ENCODE measurements at places on chromosomes 4 and X.

- no peak for DNase-seq
Measured at GRCh38 chr4:105293360-105293759, 146.7 kb downstream of the TET2 start.

DNA sequence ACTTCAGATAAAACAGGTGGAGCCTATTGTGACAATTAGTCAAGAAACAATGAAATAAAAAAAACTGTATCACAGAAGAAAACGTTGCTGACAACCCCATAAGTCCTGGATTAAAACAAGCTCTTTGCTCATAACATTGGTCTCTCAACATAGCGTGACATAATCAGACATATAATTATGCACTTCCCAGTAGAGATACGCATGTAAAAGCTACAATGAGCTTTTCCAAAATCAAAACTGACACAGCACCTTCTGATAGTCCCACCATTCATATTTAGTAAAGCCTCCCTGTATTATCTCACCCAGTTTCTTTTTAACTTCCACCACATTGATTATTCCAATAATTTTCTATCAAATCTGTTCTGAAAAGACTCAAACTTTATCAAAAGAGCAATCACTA is 372.1 kb upstream of the SMIM31 start:
- DNase-seq, result no peak

- no peak for DNase-seq
Measured at GRCh38 chr4:60808726-60809485, 391.2 kb upstream of the ADGRL3 start.

DNA sequence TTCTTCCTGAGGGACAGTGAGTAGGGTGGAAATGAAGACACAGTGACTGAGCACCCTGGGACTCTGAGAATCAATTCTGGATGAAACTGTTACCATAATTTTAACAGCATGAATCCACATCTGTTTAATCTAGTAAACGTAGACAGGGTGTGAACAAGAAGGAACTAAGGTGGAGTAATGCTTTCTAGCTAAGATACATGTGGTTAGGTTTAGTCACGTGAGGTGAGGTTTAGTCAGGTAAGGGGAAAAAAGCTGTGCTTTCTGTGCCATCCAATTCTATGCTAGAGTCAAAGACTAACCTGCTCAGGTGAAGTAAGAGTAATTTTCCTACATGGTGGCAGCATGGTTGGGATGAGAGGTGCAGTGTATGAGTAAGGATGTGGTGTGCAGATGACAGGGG is 54.0 kb upstream of the C4orf54 start:
- no peak for DNase-seq

- no peak for DNase-seq
Measured at GRCh38 chr4:47752214-47752613, 85.7 kb downstream of the CORIN start.

DNA sequence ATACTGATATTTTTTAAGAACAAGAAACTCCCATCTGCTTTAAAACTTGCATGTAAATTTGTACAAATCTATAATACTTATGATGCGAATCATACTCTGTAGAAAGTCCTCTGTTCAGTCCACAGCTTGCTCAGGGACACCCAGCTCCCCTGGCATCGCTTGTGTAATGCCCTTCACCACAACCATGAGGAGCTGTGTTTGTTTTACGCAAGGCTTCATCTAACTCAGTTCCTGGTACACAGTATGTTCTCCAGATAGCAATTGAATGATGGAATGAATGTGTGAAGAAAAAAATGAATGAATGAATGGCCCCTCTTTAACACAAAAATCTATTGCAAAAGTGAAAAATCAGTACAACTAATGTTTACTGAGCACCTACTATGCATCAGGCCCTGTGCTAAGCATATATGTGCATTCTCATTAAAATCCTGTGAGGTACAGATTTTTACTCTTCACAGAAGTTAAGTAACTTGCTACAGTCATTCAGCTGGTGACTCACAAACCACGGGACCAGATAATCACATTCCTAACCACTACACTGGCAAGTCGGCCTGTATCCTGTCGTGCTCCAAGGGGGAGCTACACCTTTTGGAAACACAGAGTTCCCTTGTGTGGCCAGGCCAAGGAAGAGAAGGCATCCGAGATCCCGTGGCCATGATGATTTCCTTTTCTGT is 58.7 kb upstream of the KDR start:
- no peak for DNase-seq

- DNase-seq, result no peak
Measured at GRCh38 chr4:133808151-133808550, 393.4 kb downstream of the PABPC4L start.

- no peak for DNase-seq
Measured at GRCh38 chr4:13706120-13706519, 78.6 kb upstream of the BOD1L1 start.

- DNase-seq, result no peak
Measured at GRCh38 chrX:7503251-7503650, 339.7 kb upstream of the VCX start.

- no peak for DNase-seq
Measured at GRCh38 chr4:5660185-5660584, 48.2 kb downstream of the EVC2 start.

GRCh38 chr4:118839221-118839927 is 3.4 kb upstream of the SEC24D start:
- DNase-seq, result no peak

- no peak for DNase-seq
Measured at GRCh38 chr4:125184116-125184515, 130.6 kb upstream of the FAT4 start.

DNA sequence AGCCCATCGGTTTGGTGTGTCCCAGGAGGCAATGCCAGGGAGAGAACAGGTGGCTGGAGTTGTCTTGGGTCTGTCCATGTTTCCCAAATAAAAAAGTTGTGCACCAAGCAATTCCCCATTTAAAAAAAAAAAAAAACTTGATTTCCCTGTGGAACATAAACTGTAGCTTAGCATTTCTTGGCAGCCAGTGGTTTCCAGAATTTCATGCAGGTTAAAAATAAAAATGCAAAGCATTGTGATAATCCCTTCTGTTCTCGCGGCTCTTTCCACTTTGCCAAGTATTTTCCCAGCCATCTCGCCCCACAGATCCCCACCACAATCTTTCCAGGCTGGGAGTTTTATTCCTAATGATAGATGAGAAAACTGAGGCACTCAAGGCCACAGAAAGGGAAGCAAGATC is 51.4 kb upstream of the MSX1 start:
- no peak for DNase-seq

GRCh38 chr4:144580430-144580829 is 65.5 kb upstream of the HHIP start:
- DNase-seq, result no peak

DNA sequence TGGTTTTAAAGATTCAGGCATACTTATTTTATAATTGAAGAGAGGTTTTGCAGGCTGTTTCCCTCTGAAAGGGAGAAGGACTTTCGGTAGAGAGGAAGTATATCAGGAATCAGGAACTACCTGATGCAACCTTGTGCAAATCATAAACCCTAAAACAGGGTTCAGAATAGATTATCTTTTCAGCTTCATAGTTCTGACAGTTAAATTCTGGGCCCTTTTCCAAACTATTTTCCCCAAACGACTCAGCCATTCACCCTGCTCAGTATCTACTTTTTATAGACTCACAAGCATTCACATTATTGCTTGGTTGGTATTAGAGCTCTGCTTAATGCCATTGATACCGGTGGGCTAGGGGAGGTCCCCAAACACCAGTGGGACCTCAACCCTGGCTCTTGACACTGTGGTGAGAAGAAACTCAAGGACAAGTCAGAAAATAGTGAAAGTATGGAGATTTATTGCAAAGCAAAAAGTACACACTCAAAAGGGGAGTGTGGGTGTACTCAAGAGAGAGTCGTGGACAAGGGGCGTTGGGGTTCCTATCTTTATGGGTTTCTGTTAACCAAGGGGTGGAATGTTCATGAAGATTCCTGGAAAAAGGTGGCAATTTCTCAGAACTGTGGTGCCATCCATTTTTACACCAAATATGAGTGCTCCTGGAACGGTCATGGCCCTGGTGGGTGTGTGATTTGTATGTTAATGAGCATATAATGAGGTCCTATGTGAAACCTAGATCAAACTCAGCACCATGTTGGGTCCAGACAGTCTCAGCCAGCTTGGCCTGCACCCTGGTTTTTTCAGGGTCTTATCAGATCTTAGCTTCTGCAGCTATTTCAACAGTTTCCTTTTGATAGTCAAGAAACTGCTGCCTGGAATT is 238.3 kb downstream of the DCLK2 start:
- DNase-seq, result no peak

DNA sequence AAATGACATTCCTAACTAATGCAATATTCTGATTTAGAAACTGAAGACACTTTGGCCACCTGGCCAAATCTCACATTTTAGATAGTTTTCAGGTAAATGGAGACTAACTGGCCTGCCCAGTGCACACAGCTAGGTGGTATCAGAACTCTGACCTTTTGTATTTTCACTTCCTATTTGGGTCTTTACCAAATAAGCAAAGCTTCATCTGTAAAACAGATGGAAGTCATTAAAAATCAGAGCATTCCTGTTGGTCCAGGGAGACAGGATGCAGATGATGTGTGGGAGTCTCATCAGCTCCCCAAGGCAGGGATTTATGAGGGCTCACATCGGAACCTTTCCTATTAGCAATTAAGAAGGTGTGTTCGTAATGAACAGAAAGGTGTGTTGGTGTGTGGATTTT is 57.7 kb downstream of the ARHGAP10 start:
- no peak for DNase-seq

- no peak for DNase-seq
Measured at GRCh38 chrX:26922278-26922677, 540.9 kb downstream of the PPP4R3C start.

DNA sequence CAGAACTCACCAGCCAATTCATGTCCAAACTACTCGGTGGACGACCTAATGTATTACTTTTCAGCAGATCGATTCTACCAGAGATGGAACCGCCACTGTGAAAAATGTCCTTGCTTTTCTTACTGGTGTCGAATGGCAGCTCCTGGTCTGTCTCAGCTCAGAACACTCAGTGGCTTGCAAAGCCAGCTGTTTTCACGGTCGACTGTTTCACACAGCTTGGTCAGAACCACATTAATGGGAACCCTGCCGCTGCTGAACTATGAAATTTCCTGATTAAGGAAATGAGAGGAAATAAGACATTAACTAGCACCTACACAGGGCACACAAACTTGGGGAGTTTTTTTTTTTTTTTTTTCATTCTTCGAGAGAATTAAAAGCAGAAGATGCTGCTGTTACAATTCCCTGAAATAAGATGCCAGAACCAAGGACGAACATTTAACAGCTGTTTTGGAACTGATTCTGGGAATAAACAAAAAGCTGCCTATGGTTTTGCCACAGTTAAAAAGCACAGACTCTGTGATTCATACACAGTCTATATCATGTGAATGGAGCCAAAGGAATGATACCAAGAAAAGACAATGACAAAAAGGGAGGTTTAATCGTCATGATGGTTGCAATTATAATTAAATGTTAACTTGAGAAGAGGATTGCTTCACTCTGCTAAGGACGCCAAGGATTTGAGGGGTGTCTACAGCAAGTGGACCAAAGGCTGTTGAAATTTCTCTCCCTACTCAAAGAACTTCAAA is 31.3 kb downstream of the SUPT20HL2 start:
- no peak for DNase-seq

GRCh38 chrX:31124536-31124935 is 52.7 kb upstream of the FTHL17 start:
- no peak for DNase-seq

- no peak for DNase-seq
Measured at GRCh38 chrX:139751053-139751452, 43.1 kb upstream of the MCF2 start.

Data from T-helper 1 cell (primary cell).